ENCODE measurements at places on chromosomes 7 and 10.

DNA sequence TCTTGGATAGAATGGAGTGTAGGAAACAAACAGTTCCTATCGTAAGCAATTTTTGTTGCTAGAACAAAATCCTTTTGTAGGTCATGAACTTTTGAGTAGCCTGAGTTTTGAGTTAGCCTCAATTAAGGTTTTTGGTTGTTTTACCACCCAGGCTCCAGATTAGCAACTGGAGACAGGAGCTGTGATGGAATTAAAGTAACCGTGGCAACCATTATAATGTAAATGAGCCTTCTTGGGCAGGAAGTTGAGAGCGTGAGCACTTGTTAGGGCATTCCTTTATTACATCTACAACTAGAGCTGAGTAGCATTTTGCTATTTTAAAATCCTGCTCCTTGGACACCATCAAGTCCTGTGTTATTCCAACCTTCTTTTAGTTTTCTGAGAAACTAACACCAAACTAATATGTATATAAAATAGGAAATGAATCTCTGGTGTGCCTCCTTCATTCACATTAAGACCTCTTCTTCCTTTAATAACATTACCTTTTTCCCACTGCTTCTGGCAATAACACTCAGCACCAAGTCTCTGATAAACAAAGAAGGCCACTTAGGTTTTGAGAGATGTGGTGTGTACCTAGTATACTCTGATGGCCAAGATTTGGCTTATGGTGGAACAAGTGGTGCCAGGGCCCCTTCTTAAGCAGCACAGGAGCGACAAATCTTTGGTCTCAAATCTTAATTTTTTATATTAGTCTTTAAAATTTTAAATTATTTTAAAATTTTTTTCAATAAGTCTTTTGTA is 34.0 kb downstream of the AHCYL2 start:
- no peak for DNase-seq

- DNase-seq, result no peak
Measured at GRCh38 chr7:28190077-28190710, 9.6 kb upstream of the JAZF1 start.

DNA sequence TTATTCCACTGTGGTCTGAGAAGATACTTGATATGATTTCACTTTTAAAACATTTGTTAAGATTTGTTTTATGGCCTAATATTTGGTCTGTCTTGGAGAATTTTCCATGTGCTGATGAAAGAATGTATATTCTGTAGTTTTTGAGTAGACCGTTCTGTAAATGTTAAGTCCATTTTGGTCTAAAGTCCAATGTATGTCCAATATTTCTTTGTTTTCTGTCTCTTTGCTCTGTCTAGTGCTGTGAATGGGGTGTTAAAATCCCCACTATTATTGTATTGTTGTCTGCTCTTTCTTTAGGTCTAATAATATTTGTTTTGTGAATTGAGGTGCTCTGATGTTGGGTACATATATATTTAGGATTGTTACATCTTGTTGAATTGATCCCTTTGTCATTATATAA is 31.3 kb downstream of the DNAJC9 start:
- DNase-seq, result no peak

DNA sequence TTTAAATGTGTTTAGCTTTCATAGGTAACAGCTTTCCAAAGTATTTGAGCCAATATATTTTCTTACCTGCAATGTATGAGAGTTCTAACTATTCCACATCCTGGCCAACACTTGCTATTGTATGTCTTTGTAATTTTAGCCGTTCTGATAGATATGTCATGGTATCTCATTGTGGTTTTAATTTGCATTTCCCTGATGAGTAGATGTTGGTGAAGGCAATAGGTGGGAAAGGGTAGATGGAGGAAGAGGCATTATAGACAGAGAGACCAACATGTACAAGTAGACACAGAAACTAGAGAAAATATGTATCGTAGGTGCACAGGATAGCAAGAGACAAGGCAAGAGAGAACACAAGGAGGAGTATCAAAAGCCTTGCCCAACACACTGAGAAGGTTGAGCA is 54.8 kb upstream of the CCDC71L start:
- DNase-seq, result no peak

GRCh38 chr7:43621729-43622448 is 39.0 kb downstream of the STK17A start:
- no peak for DNase-seq

DNA sequence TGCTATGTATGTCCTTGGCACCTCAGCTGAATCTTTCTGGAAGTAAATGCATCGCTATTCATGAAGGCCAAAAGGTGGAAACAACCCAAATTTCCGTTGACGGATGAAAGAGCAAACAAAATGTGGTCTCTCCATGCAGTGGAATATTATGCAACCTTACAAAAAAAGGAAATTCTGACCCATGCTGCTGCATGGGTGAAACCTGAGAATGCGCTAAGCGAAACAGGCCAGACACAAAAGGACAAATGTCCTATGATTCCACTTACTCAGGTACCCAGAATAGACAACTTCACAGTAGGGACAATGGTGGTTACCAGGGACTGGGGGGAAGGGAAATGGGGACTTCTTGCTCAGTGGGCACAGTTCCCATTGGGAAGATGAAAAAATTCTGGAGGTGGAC is 158.8 kb downstream of the CAMK1D start:
- DNase-seq, result no peak

- DNase-seq, result no peak
Measured at GRCh38 chr7:44733708-44734481, 14.8 kb upstream of the ZMIZ2 start.
